ENCODE measurements at places on chromosomes 2 and 18.

- DNase-seq = no peak
Observed at GRCh38 chr2:230793572-230794359, 71.0 kb upstream of the ITM2C start.

DNA sequence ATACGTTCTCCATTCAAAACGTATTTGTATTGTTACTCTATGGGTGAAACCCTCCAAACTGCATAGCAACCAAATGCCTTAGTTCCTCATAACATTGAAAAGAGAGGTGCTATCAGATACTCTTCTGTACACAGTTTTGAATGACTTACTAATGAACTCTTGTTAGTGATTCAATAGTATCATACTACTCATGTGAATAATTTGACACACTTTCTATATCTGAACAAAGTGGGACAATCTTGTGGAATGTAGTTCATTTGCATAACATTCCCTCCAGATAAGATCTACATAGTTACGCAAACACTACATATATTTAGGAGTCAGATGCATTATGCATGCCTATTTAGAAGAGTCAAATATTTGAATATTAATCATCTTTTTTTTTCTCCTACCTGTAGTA is 232.0 kb upstream of the NRXN1 start:
- no peak for DNase-seq

GRCh38 chr2:238603596-238603995 is 176.9 kb downstream of the ASB1 start:
- DNase-seq = no peak

GRCh38 chr2:127649100-127649611 is 3.2 kb downstream of the GPR17 start:
- no peak for DNase-seq

- no peak for DNase-seq
Observed at GRCh38 chr2:170695521-170696410, 19.4 kb upstream of the SP5 start.

DNA sequence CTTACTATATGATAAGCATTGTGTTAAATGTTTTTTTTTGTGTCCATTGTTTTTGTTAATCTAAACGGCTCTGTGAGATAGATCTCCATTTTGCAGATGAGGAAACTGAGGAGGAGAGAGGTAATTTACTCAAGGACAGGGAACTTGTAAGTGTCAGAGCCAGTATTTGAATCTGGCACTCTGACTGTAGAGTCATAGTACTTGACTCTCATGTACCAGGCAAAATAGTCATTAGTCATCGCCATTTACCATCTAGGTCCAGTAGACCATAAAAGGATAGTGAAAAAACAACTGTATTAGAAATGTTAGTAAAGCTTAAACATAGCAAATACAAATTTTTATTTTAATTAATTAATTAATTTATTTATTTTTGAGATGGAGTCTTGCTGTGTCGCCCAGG is 4.8 kb downstream of the PSMD14 start:
- no peak for DNase-seq

- no peak for DNase-seq
Observed at GRCh38 chr18:39724652-39725051, 2159.1 kb upstream of the CELF4 start.

DNA sequence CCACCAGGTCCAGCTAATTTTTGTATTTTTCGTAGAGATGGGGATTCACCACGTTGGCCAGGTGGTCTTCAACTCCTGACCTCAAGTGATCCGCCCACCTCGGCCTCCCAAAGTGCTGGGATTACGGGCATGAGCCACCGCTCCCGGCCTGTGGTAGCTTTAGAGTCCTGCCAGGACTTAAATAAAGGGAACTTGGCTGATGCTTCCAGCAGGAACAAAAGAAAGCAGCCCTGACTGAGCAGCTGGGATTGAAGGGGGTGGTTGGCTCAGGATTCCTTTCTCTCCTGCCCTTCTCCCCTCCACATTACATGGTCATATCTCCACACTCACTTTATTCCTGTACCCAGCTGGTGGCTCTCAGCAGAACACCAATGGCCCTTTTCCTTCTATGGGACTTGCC is 20.0 kb downstream of the EFHD1 start:
- DNase-seq = no peak

GRCh38 chr2:236209535-236209934 is 41.3 kb upstream of the GBX2 start:
- no peak for DNase-seq

DNA sequence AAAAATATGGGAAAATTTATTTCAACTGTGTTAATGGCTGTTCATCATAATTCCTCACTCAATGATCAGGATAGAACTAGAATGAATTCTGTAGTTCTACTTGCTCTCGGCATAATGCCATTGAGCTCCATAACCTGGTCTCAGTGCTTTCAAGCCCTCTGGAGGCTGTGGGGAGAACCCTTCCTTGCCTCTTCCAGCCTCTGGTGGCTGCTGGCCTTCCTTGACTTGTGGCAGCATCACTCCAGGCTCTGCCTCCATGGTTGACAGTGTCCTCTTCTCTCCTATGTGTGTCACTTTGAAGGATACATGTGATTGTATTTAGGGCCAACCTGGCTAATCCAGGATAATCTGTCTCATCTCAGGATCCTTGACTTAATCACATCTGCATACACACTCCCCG is 26.9 kb upstream of the CABYR start:
- DNase-seq = no peak

DNA sequence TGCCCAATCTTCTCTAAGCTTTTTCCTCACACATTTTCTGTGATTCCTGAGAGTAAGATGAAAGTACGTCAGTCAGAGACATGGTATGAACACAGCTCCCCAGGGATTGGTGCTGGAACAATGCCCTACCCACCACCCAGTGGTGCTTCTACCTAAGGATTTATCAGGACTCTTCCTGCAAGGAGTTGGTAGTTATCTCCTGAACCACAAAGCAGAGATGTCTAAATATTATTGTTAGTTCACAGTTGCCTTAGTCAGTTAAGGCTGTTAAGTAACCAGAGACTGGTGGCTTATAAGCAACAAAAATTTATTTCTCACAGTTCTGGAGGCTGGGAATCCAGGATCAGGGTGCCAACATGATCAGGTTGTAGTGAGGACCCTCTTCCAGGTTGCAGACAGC is 60.3 kb upstream of the CCDC85A start:
- DNase-seq = no peak

DNA sequence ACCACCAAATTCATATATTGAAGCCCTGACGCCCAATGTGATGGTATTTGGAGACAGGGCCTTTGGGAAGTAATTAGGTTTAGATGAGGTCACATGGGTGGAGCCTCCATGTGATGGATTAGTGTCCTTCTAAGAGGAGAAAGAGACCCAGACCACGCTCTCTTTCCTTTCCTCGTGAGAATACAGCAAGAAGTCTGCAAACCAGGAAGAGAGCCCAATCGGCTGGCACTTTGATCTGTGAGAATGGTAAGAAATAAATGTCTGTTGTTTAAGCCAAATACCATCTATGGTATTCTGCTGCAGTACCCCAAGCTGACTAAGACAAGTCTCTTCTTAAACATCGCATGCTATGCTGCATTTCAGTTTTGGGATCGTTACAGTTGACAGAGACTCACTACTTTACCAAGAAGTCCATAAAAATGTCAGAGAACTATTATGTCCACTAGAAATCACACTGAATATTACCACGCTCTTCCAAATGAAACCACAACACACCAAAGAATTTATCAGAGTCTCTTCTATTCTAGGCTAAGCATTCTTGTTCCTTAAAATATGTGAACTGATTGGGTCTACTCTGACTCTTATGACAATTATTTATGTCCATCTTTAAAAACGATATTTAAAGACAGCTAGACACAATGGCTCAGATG is 48.5 kb downstream of the LPIN2 start:
- no peak for DNase-seq

- peak; percentile 19 for DNase-seq
Observed at GRCh38 chr2:2291500-2292260, 39.4 kb downstream of the MYT1L start.

DNA sequence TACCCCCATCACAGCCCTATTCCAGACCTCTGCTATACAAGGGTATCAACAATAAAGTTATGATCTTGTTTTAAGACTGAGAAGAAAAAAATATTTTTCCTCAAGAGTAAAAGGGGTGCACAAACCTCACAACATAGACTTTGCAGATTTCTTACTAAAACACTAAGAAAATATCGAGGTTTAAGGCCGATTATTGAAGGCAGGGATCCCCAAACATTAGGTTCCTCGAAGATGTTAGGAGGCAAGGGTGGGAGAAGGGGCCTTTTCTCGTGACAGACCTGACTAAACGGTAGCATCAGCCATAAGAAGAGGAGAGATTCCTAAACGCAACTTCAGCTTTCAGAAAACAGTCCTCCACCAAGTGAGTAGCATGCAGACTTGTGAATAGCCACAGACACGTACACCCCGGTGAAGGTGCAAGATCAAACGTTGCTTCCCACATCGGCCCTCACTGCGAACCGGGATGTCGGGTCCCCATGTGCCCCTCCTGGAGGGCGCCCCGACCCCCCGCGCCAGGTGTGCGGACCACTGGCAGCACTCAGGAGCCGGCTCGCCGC is 678 bp downstream of the PIAS2 start:
- DNase-seq = peak; percentile 56

GRCh38 chr2:238055841-238056240 is 5.0 kb upstream of the SCLY start:
- DNase-seq = no peak

DNA sequence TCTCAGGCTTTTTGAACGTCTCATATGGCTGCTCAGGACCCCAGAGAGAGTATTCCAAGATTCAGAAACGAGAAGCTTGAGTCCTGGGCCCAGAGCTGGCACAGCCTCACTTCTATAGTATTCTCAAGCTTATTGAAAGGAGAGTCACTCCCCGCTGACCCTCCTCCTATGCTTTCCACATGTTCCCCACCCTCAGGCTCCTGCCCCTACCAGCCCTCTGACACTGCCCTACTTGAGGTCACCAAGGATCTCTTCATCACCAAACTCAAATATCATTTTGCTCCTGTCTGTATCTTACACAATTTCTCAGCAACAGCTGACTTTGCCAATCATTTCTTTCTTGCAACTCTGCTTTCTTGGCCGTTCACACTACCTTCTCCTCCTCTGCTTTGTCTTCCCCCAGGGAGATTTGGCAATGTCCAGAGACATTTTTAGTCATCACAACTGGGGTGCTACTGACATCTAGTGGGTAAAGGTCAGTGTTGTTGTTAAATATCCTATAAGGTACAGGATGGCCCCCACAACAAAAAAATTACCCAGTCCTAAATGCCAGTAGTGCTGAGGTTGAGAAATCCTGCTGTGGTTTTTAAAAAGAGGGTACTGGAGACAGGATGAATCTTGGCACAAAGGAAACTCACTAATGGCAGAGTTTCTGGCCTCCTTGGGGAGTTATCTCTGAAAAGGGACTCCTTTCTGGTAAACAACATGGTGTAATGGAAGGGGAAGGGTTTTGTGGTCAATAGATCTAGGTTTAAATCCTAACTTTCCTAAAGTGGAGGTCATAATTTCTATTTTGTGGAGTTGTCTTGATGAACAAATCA is 26.9 kb upstream of the INSIG2 start:
- DNase-seq = no peak

- no peak for DNase-seq
Observed at GRCh38 chr2:181348107-181348837, 108.9 kb upstream of the ITGA4 start.

DNA sequence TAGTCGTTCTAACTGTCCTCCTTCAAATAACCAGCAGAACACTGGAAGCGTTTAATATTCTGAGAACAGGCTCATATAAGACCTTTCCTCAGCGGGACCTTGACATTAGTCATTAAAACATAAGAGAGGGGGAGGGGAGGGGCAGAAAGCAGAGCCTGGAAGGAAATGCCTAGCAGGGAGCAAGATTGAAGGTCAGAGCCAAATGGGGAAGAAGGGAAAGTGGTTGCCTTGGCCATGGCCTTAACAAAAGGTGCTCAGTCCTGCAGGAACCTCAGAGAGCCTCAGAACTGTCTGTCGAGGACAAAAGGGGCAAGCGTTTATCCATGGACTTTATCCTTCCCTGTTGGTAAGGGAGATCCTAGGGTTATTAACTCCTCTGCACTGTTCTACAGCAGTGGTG is 856 bp upstream of the PLA2R1 start:
- no peak for DNase-seq

DNA sequence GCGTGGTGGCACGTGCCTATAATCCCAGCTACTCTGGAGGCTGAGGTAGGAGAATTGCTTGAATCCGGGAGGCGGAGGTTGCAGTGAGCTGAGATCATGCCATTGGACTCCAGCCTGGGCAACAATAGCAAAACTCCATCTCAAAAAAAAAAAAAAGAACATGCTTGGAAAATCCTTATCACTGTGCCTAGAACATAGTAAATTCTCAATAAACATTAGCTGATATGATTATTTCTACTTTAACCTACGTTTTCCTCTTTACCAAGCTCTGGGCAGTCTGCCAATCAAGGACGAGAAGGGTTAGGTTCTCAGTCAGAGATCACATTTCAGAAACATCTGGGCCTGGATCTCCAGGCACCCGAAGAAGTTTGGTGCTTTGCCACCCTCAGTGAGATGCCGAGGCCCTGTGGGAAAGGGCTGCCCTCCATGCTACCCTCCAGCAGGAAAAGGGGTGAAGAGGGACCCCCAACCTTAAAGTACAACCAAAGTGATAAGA is 107.7 kb downstream of the BCL11A start:
- no peak for DNase-seq

GRCh38 chr2:219662566-219662965 is 35.1 kb downstream of the SLC4A3 start:
- no peak for DNase-seq

GRCh38 chr2:33307659-33308270 is 168.7 kb upstream of the RASGRP3 start:
- DNase-seq = no peak

DNA sequence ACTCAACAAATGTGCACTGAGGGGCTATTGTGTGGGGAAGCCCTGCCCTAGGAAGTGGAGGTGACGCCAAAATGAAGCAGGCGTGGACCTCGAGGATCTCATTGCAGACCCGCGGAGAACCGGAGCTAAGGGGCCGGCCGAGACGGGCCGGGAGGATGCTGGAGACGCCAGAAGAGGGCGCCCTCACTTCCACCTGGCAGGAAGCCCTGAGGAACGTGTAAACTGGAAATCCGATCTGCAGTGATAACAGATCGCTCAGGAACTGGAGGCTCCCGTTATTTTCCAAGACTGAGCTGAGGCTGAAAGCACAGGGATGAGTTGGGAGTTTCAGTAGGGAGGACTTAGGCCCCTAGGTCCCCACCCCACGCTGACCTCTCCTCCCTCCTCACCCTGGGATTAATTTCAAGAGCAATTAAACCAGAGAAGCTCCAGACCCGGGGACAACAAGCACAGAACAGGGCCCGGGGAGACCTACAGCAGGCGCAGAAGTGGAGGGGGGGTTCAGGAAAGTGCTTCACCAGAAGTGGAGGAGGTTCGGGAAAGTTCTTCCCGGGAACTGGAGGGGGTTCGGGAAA is 7.7 kb upstream of the COL6A3 start:
- DNase-seq = peak; percentile 43

- no peak for DNase-seq
Observed at GRCh38 chr2:99524056-99524455, 34.2 kb upstream of the REV1 start.

DNA sequence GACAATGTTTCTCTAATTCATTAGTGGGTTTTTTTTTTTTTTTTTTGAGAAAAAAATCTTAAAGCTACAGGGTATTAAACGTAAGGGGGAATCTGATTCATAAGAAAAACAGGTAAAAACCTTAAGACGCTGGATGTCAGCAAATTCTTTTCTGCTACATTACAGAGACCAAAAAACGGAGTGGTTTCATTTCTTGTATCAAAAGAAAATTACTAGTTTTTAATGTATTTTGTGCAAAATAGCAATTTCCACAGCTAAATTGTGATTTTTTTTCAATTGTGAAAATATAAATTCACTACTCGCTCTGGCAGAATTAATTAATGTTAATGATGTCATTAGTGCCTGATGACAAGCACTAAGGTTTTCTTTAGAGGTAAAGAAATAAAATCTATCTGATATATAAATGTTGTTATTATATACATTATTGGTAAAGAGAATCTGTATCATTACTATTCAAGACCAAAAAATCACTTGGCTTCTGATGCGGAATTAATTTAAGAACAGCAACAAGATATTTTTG is 9.9 kb downstream of the OTX1 start:
- DNase-seq = no peak
